ENCODE measurements at places on chromosomes 11 and 22.

DNA sequence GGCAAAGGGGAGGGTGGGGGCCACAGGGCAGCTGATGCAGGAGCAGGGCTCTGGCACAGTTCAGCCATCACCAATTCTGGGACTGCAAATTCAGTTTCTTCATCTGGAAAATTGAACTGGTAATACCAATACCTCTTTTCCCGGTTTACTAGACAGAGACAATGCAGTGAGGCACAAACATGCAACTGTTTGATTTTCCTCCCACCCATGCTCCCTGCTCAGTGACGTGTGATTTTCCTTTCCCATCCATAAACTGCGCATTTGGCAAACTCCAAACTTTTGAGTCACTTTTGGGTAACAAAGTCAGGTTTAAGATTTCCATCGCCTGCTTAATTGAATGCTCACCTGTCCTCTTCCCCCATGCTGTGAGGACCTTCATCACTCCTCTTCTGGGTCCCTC lies 23.2 kb downstream of the P2RY2 start:
- no peak for DNase-seq

DNA sequence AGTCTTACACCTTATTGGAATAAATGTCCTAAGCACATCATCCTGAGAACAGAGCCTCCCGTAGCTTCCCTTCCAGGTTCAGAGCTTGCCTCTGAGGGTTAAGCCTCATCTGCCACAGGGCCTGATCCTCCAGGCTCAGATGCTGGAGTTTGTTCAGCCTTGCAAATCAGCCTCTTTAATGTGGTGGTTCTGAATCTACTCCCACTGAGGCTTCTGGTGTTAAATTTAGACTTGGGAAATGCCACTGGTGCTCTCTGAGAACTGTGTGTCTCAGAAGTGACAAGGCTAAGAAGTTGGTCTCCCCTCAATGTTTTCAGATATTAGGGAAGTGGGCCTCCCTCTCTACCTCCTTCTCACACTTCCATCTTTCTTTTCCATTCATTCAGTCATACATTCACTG lies 68.7 kb downstream of the CCDC81 start:
- no peak for DNase-seq

- DNase-seq, result no peak
Measured at GRCh38 chr11:65390996-65391395, 4.6 kb downstream of the FRMD8 start.

- no peak for DNase-seq
Measured at GRCh38 chr11:114293201-114293711, 2.9 kb upstream of the NNMT start.

Data from NCI-H82 (cell line).